Endothelial cell (in vitro differentiated cells): ENCODE measurements at places on chromosomes 13 and 19.
A peak's percentile ranks its signal among the peaks of the same experiment; 100 is the strongest.

- no peak for DNase-seq
These were observed 67.1 kb upstream of the KPNA3 start for GRCh38 chr13:49859560-49859959.

DNA sequence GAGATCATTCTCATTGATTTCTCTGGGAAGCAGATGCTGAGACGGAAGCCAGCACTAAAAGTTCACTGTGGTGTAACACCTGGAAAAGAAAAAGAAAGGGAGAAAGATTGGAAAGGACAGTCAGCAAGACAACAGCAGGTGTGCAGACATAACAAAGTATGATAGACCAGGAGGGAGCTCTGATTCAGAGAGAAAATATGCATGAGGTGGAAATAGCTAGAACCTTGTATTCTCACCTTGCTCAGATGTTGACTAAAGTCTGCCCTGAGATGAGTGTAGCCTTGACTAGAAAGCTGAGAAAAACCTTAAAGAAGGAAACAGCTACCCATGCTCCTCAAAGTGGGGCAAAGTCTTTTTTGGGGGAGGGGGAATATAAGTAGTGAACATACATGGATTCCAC, 1711.8 kb downstream of the EFNB2 start:
- no peak for DNase-seq

- no peak for DNase-seq
These were observed 724.3 kb upstream of the SLITRK1 start for GRCh38 chr13:84606616-84607015.

- DNase-seq: no peak
These were observed 22.3 kb upstream of the ZBTB7A start for GRCh38 chr19:4088975-4089374.

DNA sequence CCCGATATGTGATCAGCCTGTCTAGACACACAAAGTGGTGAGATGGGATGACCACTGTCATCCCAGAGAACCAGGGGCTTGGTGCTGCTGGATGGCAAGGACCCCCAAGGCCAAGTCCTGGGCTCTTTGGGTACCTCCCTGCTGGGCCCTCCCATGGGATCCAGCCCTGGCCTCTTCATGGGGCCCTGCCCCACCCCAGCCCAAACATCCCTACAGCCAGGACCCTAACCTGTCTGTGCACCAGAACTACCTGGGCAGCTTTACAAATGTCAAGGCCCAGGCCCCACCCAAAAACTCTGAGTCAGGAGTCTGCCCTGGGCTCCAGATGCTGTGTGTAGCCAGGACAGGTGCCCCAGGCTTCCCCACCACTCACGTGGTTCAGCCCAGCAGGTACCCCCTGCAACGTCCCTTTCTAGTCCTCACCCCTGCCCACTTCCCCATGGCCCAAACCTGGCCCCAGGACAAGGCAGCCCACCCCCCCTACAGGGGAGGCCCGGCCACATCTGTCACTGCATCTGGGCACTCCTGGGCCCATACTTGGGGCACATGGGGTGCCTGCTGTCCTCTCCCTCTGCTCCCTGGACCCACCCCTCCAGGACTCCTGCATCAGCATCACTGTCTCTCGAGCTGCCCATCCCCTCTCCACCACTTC, 233.5 kb downstream of the TUBA3C start:
- no peak for DNase-seq

GRCh38 chr13:39481491-39481890, 121.5 kb downstream of the LHFPL6 start:
- DNase-seq: no peak

DNA sequence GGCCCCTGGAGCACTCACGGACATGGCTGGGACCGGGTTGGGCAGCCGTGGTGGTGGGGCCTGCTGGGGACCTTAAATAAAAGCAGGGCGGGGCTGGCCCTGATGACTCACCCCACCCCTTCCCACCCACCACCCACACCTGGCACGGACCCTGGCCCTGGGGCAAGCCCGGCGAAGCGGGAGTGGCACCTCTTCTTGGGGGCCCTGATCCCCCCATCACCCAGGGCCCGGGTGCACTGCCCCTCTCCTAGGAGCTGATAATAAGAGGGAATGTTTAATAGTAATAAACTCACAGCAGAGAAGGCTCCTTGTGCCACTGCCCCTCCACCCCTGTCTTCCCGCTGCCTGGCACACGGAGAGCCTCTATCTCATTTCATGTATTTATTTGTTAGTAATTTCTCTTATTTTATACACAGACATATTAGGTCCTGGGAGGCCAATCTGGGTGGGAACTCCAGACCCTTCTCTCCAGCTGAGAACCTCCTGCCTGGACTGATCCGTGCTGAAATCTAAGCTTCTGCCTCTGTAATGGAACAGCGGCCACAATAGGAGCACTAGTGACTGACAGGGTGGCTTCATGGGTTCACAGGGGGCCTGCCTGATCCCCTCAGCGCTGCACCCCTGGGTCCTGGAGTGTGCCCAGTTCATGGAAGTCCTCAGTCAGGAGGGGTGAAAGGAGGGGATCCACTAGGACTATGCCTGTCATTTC, at the start of gene LGALS7:
TSS of gene LGALS7 (minus strand) at position 49 of the 709 bp plus-strand sequence. CDS start at position 24, 25 bp downstream.
- no peak for DNase-seq

GRCh38 chr13:79679334-79679733, 198.4 kb downstream of the NDFIP2 start:
- DNase-seq: peak; percentile 70

- DNase-seq: no peak
These were observed 633.5 kb upstream of the ATXN8OS start for GRCh38 chr13:69474011-69474685.

- DNase-seq: no peak
These were observed 359.3 kb downstream of the TDRD3 start for GRCh38 chr13:60756306-60756705.

- DNase-seq: peak; percentile 94
These were observed 19.7 kb upstream of the EDDM13 start for GRCh38 chr19:56252699-56253422.

- DNase-seq: peak; percentile 99
These were observed 64.0 kb downstream of the ACSBG2 start for GRCh38 chr19:6199240-6199994.

DNA sequence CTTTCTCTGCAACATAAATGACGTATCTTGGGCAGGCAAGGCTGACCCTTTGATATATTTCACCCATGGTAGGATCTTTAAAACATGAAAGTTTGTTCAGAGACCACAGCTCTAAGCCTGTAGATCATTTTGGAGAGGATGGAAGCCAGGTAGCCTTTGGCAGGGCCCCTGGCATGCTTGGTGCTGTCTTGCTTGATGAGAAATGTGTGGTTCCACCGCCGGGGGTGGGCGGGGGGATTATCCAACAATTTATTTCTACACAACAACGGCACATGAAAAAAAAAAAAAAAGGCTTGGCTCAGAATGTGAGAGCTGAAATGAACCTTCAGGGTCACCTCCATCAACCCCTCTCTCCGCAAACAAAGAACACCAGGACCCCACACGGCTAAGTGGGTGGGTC, 112.9 kb upstream of the MBNL2 start:
- no peak for DNase-seq

DNA sequence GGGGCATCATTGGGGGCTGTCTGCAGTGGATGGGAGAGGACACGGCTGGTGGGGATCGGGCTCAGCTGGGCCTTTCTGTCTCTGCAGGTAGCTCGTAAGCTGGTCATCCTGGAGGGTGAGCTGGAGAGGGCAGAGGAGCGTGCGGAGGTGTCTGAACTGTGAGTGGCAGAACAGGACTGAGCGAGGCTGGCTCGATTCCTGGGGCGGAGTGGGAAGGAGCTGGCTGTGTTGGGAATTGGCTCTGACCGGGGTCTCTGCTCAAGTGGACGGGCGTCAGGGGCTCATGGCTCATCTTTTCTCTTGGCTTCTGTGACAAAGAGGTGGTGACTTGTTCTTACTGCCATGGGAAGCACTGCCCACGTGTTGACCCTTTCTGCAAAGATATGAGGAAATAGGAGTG, 11.6 kb downstream of the TPM4 start:
- no peak for DNase-seq

- no peak for DNase-seq
These were observed 1.4 kb downstream of the CEACAM18 start for GRCh38 chr19:51479531-51480331.

DNA sequence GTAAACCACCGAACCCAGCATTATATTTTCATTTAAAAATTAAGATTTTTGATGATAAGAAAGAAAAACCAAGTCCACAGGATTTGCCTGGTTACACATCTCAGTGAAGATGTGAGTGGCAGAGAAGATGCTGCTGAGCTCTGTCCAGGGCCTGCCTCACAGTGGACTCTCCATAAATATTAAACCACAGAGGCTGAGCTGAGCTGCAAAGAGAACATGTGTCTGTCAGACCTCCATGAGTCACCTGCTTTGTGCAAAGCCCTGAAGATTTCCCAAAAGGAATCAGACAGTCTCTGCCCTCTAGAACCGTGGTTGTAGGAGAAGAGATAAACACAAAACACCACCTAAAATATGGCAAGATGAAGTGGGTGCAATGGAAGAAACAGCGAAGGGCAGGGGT, 127.2 kb upstream of the TSC22D1 start:
- no peak for DNase-seq

GRCh38 chr13:98284679-98285078, 107.6 kb upstream of the RNF113B start:
- DNase-seq: no peak

GRCh38 chr13:71516521-71516920, 350.5 kb downstream of the DACH1 start:
- DNase-seq: no peak

- DNase-seq: no peak
These were observed 2772.2 kb downstream of the PCDH9 start for GRCh38 chr13:64457976-64458375.

DNA sequence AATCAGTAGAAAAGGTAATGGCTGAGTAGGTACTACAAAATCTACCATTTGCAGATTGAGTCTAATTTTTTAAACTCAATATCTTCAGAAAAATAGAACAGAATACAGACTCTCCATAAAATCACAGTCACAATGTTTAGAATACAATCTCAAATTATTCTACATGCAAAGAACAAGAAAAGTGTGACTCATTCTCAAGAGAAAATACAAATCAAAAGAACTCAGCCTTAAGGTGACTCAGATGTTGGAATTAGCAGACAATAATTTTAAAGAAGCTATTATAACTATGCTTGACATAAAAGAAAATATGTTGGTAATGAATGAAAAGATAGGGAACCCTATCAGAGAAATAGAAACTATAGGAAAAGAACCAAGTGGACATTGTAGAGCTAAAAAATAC, 78.9 kb downstream of the RXFP2 start:
- DNase-seq: no peak

- DNase-seq: no peak
These were observed 9.0 kb downstream of the SIGLEC5 start for GRCh38 chr19:51621178-51621577.

GRCh38 chr19:35066691-35067563, 25.4 kb downstream of the HPN start:
- DNase-seq: peak; percentile 95

- DNase-seq: peak; percentile 30
These were observed 40.9 kb downstream of the DEDD2 start for GRCh38 chr19:42176649-42176989.

DNA sequence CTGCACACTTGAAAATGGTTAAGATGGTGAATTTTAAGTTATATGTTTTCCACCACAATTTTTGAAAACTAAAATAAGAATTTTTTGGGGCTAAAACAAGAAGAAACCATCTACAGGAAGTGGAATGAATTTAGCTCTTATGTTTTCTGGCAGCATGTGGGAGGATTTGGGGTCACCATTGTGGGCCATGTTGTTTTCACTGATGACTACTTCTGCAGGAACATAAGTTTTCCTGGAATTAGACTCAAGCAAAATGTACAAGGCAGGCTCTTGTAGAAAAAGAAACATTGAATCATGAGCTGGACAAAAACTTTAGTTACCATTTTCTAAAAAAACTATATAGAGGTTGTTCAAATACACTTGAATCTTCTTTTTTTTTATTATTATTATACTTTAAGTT, 125.3 kb upstream of the C1QTNF9B start:
- DNase-seq: no peak

DNA sequence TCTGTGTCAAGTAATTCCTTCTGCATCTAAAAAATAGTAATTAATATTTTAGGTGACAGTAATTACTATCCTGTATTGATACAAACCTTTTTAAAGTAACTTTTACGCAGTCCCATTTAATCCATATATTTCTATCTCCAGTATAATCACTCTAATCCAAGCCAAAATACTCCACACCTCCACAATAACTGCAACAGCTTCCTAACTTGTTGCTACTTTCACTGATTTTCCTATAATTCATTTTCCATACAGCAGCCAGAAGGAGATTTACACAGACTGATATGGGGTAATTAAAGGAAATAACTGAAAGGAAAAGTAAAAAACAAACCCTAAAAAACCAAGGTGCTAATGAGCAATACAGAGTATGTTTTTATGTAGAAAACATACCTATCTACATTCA, 64.9 kb downstream of the RBM26 start:
- DNase-seq: no peak

GRCh38 chr19:13057744-13058143, 44.9 kb downstream of the LYL1 start:
- DNase-seq: no peak

GRCh38 chr13:98401934-98402333, 175.0 kb downstream of the STK24 start:
- no peak for DNase-seq

DNA sequence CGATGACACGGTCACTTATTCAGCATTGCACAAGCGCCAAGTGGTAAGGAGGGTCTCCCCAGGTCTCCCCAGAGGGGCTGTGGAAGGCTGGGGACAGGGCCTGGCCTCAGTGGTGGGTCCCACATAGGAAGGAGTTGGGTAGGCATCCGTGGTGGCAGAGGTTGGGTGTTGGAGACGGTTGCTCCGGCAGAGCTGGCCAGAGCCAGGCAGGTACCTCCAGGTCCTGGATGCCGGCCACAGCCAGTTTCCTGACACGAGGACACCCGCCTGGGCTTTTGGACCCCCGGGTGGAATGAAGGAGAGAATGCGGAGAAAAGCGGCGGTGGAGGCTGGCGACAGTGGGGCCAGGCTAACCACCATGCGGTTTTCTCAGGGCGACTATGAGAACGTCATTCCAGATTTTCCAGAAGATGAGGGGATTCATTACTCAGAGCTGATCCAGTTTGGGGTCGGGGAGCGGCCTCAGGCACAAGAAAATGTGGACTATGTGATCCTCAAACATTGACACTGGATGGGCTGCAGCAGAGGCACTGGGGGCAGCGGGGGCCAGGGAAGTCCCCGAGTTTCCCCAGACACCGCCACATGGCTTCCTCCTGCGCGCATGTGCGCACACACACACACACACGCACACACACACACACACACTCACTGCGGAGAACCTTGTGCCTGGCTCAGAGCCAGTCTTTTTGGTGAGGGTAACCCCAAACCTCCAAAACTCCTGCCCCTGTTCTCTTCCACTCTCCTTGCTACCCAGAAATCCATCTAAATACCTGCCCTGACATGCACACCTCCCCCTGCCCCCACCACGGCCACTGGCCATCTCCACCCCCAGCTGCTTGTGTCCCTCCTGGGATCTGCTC, 1.3 kb upstream of the FFAR1 start:
- no peak for DNase-seq

- no peak for DNase-seq
These were observed 22.5 kb upstream of the SLC35E1 start for GRCh38 chr19:16594681-16595091.

DNA sequence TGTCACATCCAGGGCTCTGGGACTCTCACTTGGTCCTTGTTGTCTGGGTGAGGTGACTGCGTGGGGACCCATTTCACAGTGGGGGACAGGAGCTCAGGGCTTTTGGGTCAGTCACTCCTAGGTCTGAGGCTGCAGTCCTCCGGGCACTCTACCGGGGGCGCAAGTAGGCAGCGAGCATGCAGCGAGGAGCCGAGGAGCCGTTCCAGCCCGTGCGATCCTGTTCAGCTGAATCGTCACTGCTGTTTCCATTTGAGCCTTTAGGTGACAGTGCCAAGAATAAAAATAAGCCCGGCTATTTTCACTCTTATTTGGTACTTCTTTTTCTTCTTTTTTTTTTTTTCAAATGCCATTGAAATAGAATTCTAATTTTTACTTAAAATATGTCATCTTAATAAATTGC, 126.5 kb downstream of the ZNF536 start:
- DNase-seq: peak; percentile 24
